Activated T-helper 1 cell treated with anti-CD3 and anti-CD28 coated beads, Interleukin-12 subunit alpha, Interleukin-12 subunit beta, Interleukin-2, Interleukin-4 antibody, amounts not matched to agents 30 ng/mL and 10 ng/mL and 1 ng/mL, durations not matched to agents 14 hours and 24 hours and 36 hours (primary cell): ENCODE measurements at places on chromosomes 3 and 15. TPM values are rescaled to one million over a fixed set of nuclear protein-coding genes. Genes with fewer than 3 reads are reported as not detected.

TERC gene
- 3.1 and 3.4 TPM in 2 replicates for total RNA-seq

CLDN11 gene
- not detected in 2 replicates for total RNA-seq

SLC27A2 gene
- total RNA-seq: 78.0 and 78.7 TPM in 2 replicates

WHAMM gene
- 7.1 and 7.5 TPM in 2 replicates for total RNA-seq

LRRK1 gene
- total RNA-seq: 1.9 and 2.0 TPM in 2 replicates

LRRC2 gene
- total RNA-seq: not detected in 2 replicates

WDR73 gene
- total RNA-seq: 27.8 and 33.5 TPM in 2 replicates

NBEAL2 gene
- total RNA-seq: 118 and 119 TPM in 2 replicates

LSMEM2 gene
- total RNA-seq: not detected in 2 replicates

GRCh38 chr3:112001526-112001925 is 2.8 kb downstream of the TAGLN3 start:
- DNase-seq: no peak

GRCh38 chr15:96416934-96417759 is 86.6 kb downstream of the NR2F2 start:
- DNase-seq: no peak

- no peak for DNase-seq
Measured at GRCh38 chr3:1693145-1693544, 405.5 kb upstream of the CNTN4 start.

GRCh38 chr3:178849199-178849910 is 222.3 kb downstream of the ZMAT3 start:
- DNase-seq: no peak

- DNase-seq: no peak
Measured at GRCh38 chr3:130737622-130738021, 9.0 kb downstream of the PIK3R4 start.

DNA sequence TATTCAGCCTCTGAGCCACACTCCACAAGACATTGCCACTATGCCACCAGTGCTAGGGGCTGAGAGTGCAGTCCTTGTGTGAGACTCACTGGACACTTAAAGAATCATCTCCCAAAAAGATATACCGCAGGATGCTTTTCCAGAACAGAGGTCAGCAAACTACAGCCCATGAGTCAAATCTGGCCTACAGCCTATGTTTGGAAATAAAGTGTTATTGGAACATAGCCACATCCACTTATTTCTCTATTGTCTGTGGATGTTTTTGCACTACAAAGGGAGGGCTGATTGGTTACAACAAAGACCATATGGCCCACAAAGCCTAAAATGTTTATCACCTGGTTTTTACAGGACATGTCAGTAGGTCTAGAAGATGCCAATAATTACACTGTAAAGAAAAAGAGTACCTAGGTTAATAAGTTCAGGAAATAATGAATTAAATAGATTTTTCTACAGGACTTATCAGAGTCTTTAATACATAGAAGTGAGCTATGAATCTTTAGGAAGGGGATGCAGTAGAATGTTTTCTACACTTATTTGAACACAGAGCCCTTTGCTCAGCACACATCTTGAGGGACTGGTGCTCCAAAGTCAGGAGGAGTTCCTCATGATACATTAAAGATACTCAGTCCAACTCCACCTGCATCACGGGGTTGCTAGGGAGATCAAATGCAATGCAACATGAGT is 26.3 kb downstream of the SRGAP3 start:
- DNase-seq: no peak

- no peak for DNase-seq
Measured at GRCh38 chr15:29970402-29970695, 112.4 kb upstream of the GOLGA8J start.

DNA sequence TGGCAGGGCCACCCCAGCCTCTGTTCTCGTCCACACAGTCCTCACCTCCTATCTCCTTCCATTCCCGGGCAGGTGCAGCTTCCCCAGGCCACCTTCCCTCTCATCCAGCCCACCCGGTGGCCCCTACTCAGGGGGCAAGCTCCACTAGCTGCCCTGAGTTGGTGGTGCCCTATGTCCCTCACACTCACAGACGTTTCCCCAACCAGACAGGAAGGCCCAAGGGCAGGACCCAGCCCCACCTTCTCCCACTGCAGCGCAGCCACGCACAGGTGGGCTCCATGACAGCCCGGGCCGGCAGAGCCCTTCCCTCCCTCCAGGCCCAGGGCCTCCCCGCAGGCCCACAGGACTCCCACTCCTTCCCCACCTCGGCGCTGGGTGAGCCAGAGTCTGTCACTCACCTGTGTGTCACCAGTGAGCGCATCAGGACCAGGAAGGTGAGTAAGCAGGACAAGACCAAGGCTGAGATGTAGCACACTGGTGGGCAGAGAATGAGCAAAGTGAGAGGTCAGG is 11.1 kb downstream of the ISLR start:
- no peak for DNase-seq

- DNase-seq: no peak
Measured at GRCh38 chr3:74357881-74358280, 256.6 kb downstream of the CNTN3 start.

DNA sequence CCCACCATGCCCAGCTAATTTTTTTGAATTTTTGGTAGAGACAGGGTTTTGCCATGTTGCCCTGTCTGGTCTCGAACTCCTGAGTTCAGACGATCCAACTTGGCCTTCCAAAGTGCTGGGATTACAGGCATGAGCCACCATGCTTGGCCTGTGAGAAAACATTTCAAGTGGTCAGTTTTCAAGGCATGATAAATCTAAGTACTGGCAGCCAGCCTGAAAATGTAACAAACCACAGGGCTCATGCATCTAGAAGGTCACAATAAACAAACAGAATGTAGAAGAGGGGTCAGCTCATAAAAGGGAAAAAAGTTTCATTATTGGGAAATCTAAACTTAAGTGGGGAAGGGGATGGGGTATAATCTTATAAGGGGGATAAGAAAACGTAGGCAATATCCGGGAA is 39.9 kb downstream of the PPCDC start:
- no peak for DNase-seq

DNA sequence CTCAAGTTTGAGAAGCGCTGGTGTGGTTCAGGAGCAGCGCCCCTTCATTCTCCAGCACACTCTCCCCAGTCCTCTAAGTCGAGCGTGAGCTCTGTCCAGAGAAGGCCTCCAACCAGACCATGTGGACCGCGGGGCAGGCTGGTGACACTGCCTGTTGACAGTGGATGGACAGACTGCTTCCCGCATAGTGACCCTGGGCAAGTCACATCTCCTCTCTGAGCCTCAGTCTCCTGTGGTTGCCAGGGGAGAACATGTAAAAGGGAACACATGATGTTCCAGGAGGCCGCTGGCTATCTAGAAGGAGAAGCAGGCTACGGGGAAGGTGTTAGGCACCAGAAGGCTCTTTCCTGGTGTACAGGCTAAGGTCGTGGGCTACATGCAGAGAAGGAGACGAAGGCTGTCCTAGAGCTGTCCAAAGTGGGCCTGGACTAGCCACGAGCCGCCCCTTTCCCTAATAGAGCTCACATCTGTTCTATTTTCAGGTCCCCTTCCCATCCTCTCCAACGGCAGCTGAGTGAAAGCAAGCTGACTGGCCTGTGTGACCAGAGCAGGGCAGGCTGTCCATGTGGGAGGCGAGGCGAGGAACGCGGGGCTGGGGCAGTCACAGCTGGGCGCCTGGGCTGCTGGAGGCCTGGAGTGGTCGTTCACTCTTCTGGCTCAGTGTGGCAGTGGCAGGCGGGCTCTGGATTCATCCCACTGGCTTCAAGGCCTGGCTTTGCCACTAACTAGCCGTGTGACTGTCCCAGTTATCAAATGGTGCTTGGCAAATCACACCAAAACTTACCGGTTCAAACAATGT is 11.1 kb downstream of the ISG20 start:
- no peak for DNase-seq

DNA sequence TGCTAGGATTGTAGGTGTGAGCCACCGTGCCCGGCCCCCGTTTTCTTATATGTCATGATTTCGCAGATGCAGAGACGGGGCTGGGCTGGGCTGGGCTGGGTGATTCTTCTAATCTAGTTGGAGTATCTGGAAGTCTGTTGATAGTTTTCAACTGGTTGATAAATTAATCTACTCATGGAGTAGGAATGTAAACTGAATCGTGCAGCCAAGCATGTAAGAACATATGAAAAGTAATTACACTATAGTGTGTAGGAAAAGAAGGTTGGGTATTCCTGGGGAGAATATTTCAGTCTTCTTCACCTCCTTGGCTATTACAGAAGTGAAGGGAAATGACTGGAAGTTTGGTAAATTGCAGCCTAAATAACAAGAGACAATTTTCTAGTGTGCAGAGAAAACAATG is 82.6 kb upstream of the MAGI1 start:
- DNase-seq: no peak

DNA sequence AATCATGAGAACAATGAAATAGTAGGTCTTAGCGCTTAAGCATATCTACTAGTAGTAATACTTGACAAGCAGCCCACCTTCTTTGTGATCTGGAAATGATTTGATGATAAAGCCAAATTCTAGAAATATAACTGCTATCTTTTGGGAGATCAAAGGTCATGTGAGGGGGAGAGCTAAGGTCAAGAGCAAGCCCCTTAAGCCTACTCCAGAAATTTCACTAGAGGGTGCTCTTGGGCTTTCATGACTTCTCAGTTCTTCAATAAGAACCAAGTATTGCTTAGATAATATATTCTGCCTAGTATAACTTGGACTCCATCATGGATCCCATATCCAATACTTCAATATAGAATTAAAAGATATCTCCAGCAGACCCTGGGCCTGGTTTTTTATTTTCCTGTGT is 319.6 kb downstream of the ZBTB20 start:
- no peak for DNase-seq

GRCh38 chr15:95444860-95445259 is 885.6 kb upstream of the NR2F2 start:
- DNase-seq: no peak

- no peak for DNase-seq
Measured at GRCh38 chr15:26051761-26052675, 188.9 kb upstream of the ATP10A start.

DNA sequence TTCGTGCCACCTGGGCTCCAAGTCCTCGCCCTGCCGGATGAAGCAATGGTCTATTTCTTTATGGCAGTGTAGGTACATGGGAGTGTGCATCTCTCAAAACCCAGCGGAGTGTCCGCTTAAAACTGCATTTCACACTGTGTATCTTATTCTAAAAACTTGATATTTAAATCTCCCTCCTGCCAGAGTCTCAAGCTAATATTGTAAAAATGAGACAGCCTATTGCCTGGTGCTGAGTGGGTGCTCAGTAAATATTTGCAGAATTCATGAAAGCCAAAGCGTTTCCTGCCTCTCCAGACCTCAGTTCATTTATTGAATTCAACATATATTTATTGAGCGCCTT is 330 bp upstream of the TBC1D2B start:
- no peak for DNase-seq

DNA sequence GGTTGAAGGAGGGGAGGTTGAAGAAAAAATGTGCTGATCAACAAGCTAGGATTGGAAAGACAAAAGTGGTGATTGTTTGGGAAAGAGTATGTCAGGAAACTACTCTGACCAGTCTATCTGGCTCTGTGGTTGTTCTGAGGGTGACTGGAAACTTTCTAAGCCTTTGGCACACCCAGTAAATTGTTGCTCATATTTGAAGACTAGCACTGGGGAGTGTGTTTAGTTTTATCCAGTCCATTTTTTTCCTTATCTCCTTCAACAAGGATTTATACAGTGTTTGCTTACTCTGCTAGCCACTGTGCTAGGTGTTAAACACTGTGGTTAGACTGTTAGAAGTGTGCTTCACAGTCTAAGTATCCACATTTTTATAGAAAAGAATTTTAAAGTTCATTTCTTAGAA is 28.8 kb downstream of the PPM1L start:
- no peak for DNase-seq
